ENCODE measurements at places on chromosomes 11 and 22.

DNA sequence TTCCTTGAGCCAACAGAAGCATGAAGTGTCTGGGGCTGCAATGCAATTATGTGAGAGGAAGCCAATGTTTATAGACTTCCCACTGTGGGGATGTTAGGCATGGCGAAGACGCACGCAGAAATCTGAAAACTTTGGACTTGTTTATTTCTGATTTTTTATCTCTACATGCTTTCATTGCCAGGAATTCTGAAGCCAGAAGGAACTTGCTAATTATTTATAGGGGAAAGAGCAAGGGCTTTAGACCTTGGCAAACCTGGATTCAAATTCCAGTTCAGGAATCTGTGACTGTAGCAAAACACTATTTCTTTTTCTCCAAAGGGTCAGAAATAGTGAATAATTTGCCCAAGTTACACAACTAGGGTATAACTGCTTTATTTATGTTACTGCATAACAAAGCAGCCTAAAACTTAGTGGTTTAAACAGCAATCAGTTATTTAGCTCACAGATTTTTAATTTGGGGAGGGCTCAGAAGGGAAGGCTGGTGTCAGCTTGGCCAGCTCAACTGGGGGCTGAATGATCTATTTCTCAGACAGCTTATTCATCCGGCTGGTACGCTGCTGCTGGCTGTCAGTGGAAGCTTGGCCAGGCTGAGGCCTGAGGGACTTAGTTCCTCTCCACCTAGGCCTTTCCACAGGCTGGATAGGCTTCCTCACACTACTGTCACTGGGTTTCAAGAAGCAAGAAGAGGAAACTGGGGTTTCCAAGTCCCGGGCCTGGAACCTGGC is 1.9 kb upstream of the OR6Q1 start:
- no peak for DNase-seq

GRCh38 chr22:48205790-48206189 is 1443.3 kb downstream of the TBC1D22A start:
- DNase-seq = no peak

DNA sequence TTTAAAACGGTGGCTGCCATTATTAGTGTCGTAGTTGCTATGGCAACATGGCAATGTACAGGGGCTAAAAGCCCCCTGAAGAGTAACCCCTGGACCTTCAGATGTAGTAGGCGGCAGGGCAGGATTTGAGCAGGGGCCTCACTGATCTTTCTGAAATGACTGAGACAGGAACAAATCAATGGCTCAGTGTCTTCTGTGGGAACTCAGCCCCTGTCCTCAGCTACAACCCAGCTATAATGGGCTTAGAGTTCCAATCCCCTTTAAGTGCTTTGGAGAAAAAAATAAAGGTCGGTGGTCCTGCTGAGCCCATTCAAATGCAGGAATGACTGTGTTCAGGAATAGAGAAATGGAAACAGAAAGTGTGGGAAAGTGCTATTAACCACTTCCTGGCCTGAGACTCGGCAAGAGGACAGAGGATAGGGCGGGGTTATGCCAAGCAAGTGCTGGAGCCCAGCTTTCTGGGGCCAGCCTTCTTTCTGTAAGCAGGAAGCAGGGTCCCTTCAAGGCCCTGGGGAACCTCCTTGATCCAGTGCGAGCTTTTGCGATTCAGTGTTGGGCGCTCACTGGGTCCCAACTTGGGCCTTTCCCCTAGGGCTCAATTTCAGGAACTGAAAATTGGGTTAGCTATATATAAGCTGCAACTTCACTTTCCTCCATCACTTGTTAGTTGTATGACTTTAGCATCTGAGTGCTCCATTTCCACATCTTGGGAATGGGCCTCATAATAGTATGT is 6.1 kb upstream of the CD82 start:
- no peak for DNase-seq

DNA sequence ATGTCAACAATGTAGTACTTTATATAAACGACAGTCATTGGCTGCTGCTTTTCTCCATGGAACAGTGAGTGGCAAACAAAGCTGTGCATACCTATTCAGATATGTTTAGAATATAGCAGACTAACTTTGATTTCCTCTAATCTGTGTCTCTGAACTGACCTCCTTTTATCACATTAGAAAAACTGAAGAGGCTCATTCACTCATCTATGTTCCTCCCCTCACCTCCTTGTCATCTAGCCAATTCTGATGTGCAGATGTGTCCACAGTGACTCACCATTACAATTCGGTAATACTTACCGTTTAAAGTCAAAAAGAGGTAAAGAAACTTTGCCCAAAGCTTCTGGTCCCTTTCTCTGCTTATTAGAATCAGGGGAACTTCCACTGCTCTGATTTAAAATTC is 51.5 kb upstream of the RPS13 start:
- DNase-seq = no peak

- DNase-seq = peak; percentile 51
Measured at GRCh38 chr11:96341211-96342013, 1.6 kb downstream of the MAML2 start.

DNA sequence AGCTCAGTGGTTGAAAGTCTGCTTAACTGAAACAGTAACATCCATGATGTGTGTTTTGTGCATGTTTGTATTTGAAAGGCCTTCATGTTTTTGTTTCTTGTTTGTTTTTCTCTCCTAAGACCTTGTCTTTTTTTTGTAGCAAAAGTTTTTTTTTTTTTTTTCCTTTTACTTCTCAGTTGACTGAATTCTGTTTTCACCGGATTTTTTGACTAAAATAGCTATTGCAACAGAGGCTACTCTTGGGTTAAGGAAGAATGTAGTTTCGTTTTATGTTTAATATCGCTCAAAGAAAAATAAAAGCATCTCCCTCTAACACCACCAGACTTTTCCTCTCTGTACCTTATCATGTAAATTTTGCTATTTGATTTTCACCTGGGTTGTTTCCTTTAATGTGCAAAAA is 15.1 kb downstream of the APOL6 start:
- DNase-seq = no peak

GRCh38 chr22:33350961-33351360 is 292.8 kb upstream of the SYN3 start:
- DNase-seq = no peak

- no peak for DNase-seq
Measured at GRCh38 chr22:41377846-41378245, 3.9 kb upstream of the TEF start.

DNA sequence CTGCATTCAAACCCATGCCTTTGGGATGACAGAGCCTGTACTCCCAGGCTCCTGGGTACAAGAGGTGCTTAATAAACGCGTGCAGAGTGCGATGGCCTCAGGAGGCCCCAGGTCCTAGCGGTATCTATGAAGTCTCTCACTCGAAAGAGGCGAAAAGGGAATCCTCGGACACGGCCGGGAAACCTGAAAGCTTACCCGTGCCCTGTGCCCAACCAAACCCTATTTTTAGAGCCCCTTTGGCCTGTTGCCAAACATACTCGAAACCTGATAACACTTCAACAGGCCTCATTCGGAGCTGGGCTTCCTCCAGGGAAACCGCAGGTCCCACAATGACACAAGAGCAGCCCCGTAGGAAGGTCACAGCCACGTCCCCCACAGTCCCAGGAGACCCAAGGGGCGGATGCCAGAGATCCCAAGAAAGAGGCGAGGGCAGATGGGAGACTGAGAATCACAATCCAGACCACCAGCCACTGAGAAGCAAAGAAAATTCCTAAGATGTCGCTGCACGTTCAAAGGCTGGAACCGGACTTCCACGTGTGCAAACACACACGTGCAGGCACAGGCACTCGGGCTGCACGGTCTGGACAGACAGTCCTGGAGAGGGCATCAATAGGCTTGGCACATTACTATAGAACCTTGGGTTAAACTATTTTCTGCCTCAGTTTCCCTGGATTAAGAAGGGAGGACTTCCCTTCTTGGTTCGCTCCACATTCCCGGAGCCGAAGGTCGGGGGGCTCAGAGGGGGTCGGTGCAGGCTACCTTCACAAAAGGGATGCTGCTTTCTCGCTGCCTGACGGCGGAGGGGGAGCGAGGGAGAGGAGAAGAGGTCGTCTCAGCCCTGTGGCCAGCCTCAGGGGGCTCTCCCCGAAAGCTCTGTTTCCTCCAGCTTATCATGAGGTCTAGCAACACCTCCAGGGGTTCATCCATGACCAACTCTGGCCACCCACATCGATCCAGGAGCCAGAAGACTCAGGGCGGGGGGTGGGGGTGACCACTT is 8.2 kb downstream of the PDGFB start:
- no peak for DNase-seq

- no peak for DNase-seq
Measured at GRCh38 chr11:11454671-11455223, 101.7 kb upstream of the CSNK2A3 start.

DNA sequence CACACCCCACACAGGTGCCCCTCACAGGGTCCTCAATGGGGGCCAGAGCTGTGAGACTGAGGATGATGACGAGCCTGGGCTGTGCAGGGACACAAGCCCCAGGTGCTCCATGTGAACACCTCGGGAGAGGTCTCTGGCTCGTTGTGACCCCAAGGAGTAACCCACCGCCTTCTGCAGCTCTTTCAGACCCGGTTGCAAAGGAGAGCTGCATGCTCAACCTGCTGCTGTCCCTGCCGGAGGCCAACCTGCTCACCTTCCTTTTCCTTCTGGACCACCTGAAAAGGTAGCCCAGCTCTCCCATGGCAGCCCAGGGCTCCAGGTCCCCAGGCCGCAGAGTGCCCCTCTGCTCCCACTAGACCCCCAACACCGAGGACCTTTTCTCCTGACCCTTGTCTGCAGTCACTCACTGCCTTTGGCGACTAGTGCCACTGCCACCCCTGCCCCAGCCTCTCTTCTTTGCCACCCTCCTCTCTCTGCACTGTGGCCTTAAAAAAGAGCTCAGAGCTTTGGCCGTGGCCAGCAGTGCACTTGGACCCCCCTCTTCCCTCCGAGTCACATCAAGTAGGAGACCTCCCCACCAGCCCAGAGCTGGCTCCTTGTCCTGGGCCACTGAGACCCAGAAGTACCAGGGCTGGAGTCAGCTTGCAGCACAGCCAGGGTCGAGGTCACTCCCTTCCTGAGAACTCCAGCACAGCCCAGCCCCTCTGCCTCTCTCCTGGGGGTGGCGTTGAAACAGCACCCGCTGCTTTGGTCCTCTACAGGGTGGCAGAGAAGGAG is 133.7 kb downstream of the BCR start:
- DNase-seq = no peak

DNA sequence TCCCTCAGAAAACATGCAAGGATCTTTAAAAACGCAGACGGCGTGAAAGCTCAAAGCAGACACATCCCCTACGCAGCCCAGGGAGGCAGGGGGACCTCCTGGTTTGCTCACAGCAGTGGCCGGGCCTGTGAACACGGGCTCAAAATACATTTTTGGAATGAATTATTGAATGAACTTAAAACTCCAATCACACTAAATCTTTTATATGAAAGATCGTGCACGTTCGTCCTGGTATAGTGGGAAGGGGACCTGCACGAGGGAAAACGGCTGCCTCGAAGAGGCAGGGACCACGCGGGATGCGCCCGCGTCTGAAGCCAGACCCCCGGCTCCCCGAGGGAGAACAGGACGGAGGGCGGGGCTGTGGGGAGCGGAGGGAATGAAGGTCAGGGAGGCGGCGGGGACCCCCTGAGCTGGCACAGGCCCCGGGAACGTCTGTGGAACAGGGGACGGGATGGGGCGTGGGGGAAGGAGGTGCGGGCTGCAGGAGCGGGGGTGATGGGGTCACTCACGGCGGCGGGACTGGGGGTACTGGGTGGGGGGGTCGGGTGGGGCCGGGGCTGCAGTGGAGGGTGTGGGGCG is 1.3 kb upstream of the PANX2 start:
- no peak for DNase-seq

GRCh38 chr22:32699001-32699582 is 102.4 kb upstream of the TIMP3 start:
- no peak for DNase-seq

DNA sequence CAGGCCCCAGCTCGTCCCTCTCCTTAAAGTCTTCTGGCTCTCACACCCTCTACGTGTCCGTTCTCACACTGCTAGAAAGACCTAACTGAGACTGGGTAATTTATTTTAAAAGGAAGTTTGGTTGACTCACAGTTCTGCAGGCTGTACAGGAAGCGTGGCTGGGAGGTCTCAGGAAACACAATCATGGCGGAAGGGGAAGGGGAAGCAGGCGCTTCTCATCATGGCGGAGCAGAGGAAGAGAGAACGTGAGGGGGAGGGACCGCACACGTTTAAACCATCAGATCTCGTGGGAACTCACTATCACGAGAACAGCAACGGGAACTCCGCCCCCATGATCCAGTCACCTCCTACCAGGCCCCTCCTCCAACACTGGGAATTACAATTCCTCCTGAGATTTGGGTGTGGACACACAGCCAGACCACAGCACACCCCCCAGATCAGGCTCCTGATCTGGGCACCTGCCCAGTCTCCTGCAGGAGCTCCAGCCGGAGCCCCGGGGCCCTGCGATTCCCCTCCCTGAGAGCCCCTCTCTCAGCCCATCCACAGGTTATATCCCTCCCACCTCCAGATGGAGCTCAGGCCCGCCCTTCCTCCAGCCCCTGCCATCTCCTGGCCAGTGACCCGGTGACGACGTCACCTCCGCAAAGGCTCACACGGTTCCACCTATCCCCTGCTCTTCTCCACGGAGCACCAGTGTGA is 170.2 kb downstream of the BRD1 start:
- DNase-seq = peak; percentile 72

- no peak for DNase-seq
Measured at GRCh38 chr11:36333897-36334296, 37.8 kb downstream of the PRR5L start.

GRCh38 chr11:60594998-60595642 is 79.9 kb downstream of the MS4A13 start:
- DNase-seq = no peak

- DNase-seq = no peak
Measured at GRCh38 chr22:37910890-37911672, 5.0 kb downstream of the MICALL1 start.

DNA sequence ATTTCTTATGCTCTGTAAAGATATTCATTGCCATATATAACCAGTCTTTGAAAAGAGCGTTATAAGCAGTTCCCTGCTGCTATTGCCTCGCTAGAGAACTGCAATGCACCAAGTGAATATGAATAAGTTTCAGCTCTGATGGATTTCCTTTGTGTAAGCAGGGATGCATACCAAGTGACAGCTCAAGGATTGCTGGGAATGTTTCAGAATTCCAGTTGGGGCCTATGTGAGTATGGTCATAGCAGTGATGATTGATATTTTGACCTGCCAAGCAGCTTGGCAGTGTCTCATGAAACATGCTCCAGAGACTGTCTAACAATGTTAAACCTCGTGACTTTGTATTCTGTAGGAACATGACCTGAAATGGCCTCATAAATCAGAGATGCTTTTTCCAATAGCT is 312.6 kb downstream of the C11orf87 start:
- no peak for DNase-seq

- DNase-seq = no peak
Measured at GRCh38 chr22:24105013-24105360, 76.3 kb upstream of the SUSD2 start.

- DNase-seq = peak; percentile 62
Measured at GRCh38 chr22:49724893-49725489, 102.7 kb downstream of the BRD1 start.

Measured in activated CD4-positive, alpha-beta T cell treated with anti-CD3 and anti-CD28 coated beads, Interleukin-2, amount 50 U/mL, for 4 hours (primary cell).